ENCODE measurements at places on chromosomes 6 and 20.
A peak's percentile ranks its signal among the peaks of the same experiment; 100 is the strongest.

DNA sequence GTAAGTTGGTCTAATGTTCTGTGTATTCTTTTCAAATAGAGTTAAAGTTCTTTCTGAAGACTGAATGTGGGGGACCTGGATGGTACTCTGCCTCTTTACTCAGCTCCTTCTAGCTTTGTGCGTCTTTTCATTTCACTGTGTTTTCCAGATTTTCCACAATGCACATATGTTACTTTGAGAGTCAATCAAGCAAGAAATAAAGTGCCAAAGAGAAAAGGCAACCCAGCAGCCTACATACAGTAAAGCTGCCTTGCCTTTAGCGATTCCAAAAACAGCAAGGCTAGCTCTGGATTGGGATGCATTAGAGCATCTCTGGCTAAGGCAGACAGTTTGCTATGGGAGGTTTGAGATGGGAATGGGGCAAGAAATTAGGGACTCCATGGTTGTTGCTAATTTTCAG is 5.3 kb downstream of the C6orf163 start:
- DNase-seq = no peak

DNA sequence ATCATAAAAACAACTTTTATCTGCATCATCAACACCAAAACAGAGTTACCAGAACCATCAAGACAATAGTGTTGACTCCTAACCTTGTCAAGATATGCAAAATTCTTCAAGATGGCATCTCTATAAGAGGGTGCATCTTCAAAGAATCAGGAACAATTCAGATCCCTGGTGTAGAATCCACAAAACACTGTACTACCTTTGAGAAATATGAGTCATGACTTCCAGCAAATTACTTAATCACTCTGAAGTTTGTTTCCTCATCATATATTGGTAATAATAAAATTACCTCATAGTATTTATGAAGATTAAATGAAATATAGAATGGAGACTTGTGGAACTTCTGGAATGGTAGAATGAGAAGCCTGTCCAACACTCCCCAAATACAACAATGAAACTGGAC is 221.3 kb upstream of the SUPT3H start:
- no peak for DNase-seq

GRCh38 chr6:54860739-54861138 is 14.2 kb downstream of the FAM83B start:
- no peak for DNase-seq

DNA sequence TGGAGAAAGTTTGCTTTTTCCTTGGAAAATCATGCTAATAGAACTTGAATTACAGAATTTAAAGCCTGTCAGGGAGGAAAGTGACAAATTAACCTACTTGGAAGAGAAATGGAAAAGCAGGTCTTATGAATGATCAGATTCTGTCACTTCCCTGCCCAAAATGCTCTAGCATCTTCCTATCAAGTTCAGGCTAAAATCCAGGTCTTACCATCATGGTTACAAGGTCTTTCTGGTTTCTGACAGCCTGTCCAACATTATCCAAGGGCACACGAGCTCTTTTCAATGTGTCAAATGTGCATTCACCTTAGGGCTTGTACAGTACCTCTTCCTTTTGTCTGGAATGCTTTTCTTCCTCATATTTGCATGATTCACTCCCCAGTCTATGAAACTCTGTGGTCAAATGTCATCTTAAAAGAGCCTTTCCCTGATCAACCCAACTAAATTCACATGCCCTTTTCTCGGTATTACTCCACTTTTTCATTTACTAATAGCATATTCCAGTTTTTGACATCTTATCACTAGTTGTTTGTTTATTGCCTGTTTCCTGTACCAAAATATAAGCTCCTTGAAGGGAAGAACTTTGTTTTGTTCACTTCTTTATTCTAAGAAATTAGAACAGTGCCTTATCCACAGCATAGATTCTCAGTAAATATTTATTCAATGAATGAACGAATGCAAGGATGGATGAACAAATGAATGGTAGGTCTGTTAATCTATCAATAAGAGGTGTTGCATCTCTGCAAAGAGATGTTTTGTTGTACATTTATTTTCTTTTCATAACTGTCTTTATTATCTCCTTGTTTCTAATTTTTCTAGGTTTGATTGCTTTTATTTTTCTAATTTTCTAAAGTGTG is 139.5 kb downstream of the BCAS1 start:
- DNase-seq = no peak

DNA sequence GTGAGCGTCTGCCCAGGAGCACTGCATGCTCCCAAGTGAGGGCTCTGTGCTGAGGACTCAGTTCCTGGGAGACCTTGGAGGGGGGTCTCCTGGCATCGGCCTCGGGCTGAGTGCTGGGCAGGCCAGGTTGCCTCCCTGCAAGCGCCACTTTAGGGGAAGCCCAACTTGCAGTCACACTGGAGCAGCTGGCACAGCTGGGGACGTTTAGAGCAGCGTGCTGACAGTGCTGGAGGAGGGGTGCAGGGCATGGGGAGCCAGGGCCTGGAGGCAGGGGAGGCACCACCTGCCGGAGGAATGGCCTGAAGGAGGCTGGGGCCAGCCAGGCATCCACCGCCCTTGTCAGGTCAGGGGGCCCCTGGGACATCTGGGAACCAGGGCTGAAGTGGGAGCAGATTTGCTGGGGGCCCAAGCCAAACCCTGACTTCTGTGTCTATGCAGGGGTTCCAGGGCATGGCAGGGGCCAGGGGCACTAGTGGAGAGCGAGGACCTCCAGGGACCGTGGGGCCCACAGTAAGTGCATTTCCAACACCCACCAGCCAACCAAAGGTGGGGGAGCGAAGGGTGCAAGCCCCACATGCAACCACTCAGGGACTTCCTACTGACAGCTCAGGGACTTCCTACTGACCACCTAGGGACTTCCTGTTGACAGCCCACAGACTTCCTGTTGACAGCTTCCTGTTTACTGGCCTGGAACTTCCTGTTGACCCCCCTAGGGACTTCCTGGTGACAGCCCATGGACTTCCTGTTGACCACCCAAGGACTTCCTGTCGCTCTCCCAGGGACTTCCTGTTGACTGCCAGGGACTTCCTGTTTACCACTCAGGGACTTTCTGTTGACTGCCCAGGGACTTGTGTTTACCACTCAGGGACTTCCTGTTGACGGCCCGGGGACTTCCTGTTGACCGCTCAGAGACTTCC is 33.6 kb downstream of the COL20A1 start:
- DNase-seq = no peak

DNA sequence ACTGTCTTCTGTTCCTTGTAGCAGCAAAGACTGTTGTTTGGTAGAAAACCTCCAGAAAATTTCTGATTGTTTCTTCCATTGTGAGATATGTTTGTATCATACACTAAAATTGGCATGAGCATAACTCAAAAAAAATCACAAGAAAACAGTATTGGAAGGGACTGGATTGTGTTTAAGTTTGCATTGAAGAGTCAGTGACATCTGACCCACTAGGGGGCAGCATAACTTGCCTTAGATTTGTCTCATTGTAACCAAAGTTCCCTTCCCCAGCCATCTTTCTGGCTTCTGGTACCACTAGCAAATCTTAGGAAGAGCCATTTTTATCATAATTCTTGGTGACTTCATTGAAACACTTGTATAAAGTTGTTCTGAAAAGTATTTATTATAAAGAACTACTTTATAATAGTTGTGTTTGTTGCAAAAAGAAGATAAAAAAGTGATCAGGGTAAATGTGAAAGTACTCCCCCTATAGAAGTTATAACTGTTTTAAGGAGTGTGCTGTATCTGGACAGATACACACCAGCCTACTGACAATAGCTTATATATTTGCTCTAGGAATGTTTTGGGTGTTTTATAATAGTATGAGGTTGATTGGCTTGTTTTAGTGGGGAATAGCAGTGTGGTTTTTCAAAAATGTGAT is 7.7 kb downstream of the CSTF1 start:
- peak; percentile 77 for DNase-seq

- DNase-seq = no peak
Observed at GRCh38 chr6:68732423-68732822, 97.3 kb downstream of the ADGRB3 start.

DNA sequence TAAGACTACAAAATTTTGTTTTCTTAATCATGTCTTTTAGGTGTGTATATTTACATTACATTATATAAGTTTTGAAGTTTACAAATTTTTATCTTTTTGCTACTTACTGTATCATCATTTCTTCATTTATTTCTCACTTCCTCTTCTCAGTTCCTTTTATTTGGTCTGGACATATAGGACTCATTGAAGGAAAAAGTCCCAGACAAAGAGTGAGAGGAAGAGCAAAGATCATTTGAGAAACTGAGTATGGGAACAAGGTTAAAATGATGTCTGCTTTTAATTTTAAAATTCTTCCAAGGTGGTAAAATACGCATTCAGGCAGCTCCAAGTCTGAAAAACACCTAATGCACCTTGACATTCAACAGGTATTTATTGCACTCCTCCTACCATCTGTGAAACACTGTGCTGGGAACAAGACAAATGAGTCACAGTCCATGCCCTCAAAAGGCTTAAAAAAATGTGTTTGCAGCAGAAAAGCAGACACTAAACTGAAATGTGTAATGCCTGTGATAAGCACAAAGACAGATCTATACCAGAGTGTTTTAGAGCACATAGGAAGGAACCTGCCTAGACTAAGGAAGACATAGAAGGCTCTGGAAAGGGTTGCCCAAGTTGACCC is 63.2 kb downstream of the PKIB start:
- DNase-seq = no peak

DNA sequence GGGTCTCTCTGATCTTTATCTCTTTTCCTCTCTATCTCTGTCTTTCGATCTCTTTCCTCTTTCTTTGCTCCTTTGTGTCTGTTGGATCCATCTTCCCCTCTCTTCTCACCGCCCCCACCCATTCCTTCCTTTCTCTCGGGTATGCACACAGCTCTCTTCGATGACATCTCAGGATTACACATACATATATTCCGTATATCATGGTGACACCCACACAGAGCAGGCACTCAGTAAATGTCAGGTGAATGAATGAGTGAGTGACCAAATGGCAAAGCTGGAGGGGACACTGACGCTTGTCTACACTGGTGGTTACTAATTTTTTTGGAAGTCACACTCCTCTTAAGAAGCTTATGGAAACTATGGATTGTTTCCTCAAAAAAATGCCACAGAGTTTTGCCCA is 9.9 kb downstream of the VSTM2L start:
- no peak for DNase-seq

Measured in B cell (primary cell).